ENCODE measurements at places on chromosomes 7 and 10.

GRCh38 chr7:151237244-151238189 is 5.2 kb downstream of the CHPF2 start:
- no peak for DNase-seq

DNA sequence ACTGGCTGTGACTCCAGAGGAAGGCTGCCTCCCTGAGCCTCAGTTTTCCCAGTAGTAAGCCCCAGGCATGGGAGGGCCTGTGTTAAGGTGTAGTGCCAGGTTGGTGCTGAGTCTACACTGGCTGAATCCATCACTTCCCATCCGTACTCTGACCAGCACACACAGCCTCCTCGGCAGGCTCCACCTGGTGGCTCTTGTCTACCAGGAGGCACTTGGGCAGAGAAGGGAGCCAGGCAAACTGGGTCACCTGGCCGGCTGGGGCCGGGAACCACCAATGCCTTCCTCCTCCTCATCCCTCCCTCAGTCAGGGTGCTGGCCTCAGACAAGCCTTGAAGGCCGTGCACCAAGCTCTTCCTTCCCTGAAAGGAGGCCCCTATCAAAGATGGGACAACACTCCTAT is 75.7 kb downstream of the CHST15 start:
- DNase-seq: no peak

DNA sequence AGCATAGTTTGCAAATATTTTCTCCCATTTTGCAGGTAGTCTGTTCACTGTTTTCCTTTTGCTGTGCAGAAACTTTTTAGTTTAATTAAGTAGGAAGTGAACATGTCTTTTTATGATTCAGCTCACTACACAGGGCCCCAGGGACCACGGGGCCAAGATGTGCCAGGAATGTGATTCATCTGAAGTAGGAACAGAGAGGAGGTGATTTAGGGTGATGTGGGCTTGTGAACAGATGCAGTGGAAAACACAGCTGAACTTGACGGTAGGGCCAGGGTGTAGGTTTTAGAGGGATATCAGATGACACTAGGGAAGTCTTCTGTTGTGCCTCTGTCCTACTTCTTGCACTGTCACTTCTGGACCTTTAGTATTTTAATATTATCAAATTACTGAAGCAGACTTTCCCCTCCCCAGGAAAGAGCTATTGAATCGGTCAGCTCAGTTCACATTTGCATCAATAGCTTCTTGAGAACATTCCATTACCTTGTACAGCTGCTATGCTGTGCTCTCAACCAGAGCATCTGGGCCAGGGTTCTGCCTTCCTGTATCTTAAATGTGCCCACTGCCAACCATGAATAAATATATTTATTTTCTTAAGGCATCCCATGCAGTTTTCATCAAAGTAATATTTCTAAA is 96.9 kb downstream of the OSBPL3 start:
- DNase-seq: peak; percentile 23

GRCh38 chr10:122296363-122297120 is 25.4 kb downstream of the BTBD16 start:
- DNase-seq: no peak

DNA sequence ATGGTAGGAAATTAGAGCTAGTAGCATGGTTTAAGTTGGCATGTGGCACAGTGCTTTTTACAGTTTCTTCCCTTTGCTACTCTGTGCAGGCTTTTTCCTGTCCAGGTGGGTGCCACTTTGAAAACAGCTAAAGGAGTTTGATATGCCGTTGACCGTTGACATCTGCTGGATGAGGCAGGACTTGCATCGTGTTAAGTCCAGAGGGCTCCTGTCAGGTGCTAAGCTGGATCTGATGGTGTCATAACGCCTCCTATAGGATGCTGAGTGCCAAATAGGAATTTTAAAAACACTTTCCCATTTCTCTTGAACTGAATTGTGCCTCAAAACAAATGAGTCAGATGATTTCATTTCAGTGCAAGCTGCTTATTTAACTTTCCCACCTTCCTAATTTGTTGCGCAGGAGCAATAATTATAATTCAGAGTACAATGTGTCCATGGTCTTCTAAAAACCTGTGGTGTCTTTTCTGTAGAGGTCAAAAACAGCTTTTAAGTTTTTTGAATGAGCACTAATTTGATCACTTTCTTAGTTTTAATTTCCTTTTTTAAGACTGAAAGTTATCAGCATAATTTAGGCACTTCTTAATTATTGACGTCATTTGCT is 178.3 kb downstream of the CDCA7L start:
- DNase-seq: no peak

DNA sequence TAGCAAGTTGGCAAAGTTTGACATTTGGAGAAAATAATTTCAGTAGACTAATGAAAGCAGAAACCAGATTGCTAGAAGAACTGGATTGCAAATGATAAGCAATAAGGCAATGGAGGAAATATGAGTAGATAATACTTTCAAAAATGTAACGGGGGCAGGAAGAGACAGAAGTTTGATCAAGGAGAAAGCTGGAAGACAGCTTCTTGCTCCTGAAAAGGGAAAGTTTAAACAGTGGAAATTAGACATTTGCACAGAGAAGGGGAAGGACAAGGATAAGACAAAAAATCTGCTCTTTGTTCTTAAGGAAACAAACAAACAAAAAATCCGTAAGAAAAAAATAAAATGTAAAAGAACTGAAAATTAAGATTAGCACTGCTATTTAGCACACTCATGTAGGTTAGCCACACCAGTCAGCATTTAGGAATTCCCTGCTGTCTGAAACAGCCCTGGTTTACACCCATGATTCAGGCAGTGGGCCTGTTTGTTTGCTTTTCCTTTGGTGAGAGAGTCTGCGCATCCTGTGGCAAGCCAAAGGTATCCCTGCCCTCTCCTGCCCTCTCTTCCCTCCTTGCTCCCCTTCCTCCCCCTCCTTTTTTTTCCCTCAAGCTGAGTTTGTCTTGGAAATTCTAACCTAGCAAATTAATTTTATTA is 104.3 kb upstream of the CAV2 start:
- DNase-seq: no peak

- no peak for DNase-seq
Observed at GRCh38 chr10:124560377-124561105, 98.9 kb downstream of the LHPP start.

DNA sequence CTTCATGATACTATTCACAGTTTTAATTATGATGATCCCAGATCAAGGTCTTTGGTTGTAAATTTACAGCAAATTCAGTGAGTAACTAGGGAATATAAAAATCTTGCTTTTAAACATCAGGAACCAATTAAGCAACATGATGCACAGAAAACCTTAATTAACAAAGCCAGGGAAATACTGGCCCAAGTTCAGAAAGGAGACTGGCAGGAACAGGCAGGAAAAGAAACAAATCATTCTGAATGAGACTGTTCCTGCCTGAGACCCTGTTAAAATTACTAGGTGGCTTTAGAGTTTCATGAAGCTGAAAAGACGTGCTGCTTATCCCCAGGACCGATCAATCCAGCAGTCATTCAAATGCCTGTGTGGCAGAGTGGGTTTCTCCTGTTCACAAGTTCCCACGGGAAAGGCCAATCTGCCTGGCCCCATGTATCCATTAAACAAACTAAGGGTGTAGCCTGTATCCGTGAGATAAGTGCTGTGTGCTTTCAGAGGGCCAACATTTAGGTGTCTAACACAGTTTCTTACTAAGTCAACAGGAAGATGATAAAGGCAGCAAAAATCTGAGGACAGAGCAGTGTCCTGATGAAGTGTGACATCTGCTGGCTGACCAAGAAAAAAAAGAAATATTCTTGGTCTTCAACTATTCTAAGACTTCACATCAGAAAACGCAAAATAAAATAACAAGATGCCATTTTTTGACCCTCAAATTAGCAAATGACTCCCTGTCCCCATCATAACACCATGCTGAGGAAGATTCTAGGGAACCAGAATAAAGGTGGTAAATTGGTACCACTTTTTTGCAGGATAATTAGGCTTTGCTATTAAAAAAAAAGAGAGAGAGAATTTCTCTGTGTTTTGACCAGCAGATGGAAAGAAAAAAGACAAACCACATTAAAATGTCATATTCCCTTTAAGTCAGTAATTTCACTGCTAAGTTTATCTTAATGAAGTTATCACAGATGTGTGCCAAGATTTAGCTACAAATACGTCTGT is 34.2 kb downstream of the PUS7 start:
- DNase-seq: no peak

- DNase-seq: no peak
Observed at GRCh38 chr10:27341001-27341400, 100.4 kb upstream of the ACBD5 start.

- peak; percentile 57 for DNase-seq
Observed at GRCh38 chr10:71608819-71609768, 110.5 kb downstream of the C10orf105 start.

- no peak for DNase-seq
Observed at GRCh38 chr7:50641442-50642405, 76.5 kb upstream of the DDC start.

DNA sequence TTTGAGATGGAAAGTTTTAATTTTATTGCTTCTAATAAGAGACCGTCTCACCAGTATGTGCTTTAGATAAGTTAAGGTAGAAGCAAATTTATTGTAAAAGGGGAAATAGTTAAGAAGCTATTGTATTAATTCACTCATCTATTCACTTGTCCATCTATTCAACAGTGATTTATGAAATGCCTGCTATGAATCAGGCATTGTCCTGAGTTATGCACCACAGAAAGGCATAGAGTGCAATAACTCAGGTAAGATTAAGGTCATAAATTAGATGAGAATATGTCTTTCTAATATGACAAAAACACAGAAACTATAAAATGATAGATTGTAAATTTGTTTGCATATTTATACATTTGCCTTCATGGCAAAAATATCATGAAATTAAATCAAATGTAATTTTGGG is 379.3 kb upstream of the PCDH15 start:
- no peak for DNase-seq

DNA sequence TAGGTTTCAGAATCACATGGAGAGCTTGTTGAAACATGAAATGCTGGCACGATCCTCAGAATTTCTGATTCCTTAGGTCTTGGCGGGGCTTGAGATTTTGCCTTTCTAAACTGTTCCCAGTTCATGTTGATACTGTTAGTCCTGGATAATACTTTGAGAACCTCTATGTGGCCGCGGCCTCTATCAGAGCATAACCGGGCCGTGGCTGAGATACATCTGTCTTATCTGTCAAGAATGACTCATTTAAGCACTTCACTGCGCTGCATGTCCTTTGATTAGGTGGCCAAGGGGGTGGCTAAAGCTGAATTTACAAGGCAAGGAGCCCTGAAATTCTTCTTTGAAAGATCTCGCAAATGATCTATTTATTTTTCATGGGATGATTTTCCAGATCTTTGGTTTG is 66.9 kb downstream of the GALNT17 start:
- no peak for DNase-seq

DNA sequence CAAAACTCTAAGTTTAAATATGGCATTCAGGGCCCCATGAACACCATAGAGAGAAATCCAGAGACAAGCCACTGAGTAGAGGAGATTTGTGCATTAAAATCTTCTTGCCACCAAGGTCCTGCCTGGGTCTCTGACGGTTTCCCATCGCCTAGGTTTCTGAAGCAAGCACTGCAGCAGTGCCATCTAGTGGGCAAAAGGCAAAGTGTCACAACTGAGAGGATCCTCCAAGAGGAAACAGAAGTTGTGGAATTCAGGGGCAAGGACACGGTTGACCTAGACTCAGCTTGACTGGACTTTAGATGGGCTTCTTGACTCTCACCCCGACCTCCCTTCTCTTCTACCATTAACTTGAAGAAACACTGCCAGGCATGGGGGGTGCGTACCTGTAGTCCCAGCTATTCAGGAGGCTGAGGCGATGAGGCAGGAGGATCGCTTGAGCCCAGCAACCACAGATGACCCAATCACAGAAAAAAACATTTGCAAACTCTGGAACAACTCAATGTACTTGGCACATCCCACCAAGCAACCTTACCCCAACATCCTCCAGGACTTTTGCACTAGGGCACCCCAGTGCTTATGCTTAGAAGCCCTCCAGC is 604.1 kb downstream of the GALNT17 start:
- peak; percentile 28 for DNase-seq

GRCh38 chr7:28069807-28070206 is 110.8 kb downstream of the JAZF1 start:
- DNase-seq: no peak

GRCh38 chr7:18958627-18959026 is 158.8 kb downstream of the TWIST1 start:
- no peak for DNase-seq

DNA sequence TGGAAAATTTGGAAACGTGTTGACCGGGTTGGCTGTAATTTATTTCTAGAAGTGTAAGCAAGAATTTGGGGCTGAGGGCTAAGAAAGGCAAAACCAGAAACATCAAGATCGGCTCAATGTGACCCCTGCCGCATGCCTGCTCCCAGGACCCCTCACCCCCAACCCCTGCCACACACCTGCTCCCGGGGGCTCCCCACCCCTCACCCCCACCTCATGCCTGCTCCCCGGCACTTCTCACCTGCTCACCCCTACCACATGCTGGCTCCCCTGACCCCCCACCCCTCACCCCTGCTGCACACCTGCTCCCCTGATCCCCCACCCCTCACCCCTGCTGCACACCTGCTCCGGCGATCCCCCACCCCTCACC is 19.0 kb upstream of the CFAP46 start:
- DNase-seq: no peak

DNA sequence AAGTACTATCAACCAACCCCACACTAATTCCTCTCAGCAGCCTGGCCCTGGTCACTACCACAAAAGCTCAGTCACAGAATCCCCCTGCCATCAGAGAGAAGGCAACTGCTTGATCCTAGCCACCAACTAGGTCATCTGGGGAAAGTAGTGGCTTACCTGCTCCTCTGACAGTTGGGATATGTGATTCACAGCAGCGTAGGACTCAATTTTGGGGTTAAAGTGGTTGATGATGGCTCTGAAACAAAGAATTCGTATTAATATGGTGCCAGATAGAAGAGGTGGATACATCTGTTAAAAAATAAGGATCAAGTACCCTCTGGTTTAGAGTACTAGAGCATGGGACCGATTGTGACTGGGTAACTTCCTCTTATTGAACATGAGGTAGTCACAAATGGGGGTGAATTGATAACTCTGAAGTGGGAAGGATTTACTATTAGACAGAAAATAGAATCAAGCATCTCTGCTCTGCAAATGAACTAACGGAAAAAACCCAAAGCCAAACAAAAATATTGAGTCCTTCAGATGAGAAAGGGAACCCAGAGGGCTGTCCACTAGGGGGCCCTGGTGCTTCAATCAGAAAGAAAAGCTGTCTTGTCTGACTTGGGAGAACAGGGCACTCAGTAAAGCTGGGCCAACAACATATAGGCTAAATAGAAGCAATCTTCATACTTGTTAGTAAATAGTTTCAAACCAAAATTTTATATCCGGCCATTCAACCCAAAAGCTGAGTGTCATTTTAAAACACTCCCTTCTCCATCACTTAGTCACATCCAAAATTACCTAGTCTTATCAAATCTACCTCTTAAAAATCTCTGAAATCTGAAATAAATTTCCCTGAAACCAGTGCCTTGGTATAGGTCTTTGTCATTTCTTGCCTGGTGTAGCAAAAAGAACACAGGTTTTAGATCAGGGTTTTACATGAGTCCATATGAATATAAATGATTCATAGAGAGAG is 45.9 kb upstream of the KCNIP2 start:
- DNase-seq: peak; percentile 55

DNA sequence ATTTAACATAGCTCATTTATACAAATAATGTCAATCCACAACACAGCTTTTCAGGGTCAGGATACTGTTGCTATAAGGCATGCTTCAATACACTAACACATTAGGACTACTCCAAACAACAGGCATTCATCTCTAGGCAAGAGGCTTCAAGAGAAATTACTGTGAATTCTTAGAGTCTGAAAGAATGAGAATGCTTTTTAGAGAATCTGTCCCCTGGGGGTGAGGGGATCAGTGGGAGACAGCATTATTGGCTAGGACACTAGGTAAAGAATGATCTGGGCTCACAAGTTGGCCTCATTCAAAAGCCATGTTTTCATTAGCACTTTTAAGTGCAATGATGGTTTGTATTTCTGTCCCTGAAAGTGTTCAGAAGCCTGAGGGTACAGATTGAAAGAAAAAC is 132.6 kb downstream of the SEMA3D start:
- no peak for DNase-seq
